ENCODE measurements at places on chromosomes 7 and 10.

- DNase-seq, result no peak
These were observed 204.2 kb downstream of the DYNC1I1 start for GRCh38 chr7:95976369-95977060.

DNA sequence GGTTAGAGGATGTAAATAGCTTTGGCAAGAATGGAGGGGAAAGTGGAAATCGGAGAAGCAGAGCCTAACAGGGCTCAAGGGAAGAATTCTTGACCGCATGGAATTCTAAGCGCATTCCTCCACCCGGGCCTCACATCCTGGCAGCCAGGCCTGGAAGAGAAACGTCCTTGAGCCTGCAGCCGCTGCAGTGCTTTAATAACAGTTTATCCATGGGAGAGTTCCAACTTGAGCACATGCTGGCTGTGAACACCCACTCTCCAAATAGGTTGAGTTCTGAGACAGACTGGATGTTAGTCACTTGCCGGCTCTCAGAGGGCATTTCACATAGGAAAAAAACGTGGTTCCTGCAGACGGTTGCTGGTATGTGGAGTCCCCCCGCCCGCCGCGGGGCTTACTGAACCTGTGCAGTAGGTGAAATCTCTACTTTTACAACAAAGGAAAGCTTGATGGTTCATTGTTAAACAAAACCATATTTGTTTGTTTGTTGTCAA is 61.4 kb upstream of the STEAP1B start:
- no peak for DNase-seq

DNA sequence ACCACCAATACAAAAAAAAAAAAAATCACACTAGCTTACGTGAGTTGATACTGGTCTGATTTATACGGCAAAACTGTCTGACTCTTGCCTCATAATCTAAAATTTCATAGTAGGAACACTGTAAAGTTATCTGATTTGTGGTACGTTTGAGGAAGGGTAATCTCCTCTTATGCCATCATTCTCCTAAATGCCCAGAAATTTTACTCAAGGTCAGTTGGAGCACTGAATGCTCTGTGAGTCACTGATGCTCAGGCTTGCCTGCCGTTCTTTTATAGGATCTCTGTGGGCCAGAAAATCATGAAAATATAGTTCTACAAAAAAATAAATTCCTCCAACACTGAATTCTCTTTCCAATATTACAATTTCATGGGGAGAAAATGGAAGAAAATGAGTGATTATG is 135.7 kb downstream of the PDE1C start:
- no peak for DNase-seq

- no peak for DNase-seq
These were observed 20.5 kb downstream of the GSAP start for GRCh38 chr7:77395626-77396025.

GRCh38 chr10:72094574-72094973 is 6.2 kb upstream of the SPOCK2 start:
- DNase-seq, result no peak

DNA sequence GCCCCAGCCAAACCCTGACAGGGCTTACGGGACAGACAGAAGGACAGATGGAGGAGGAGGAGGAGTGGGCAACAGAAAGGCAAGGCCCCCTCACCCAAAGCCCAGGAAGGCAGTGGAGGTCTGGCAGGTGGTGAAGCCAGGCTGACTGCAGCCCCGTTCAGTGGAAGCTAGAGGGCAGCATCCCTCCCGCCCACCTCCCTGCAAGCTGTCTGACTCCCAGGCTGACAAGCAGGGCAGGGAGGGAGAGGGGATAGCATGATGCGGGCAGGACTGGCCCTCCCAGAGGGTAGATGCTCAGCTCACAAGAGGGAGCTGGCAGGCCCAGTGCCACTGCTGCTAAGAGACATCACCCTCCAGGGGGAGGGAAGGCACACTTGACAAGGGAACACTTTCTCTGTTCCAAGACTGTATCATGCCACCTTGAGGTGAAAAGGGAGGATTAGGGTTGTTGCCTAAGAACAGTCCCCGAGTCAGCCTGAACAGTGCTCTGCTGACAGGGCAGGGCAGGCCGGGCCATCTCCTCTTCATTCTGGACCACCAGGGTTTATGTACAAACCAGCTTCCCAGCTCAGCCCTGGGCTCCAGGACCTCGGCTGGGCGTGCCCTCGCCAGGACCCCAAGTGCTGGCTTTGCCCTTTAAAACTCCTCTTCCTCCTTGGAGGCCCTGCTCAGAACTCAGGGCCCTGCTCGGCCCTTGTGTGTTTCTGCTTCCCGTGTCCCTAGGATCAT is 61.8 kb downstream of the RASGEF1A start:
- DNase-seq, result peak; percentile 27

All from stimulated activated CD4-positive, alpha-beta T cell treated with anti-CD3 and anti-CD28 coated beads, Interleukin-1b, Interleukin-23, amount 100 ng/mL, for 1 hour (primary cell).